Liver (tissue), 10 donors: ENCODE measurements at places on chromosomes 16 and 17. TPM values are rescaled to one million over a fixed set of nuclear protein-coding genes. Genes with fewer than 3 reads are reported as not detected.

- DNase-seq = no peak
Observed at GRCh38 chr17:81960130-81960958, 643 bp downstream of the NOTUM start.

The TNK1 gene
- 3.2 TPM for total RNA-seq

DNA sequence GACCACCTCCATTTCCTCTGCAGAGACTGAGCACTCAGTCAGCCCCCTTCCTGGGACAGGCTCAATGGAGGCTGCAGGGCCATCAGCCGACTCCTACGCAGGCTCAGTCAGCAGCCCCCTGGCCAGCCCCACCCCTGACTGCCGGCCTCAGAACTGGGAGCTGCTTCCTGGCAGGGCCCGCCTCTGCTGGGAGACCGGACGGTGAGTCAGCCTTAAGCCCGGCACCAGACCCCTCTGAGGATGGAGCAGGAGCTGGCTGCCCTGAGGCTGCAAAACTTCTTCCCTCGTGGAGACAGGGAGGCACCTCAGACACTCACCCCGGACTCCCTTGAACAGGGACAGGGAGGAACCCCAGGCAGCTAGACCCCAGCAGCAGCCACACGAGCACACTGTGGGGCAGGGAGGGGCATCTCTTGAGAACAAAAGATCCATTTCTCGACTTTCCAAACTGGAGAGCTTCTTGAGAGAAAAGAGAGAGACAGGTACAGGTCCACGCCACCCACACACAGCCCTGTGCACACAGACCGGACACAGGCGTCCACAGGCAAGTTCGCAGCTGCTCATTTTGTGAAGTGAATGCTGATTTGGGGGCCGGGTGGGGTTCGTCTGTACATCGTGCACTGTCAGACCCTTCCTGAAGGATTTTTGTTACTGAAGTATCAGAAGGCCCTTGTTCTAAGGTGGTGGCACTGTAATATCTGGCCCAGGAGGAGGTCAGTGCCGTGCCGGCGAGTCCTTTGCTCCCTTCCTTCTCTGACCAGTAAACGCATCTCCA lies 1.3 kb upstream of the TUBB3 start:
- DNase-seq = no peak

DNA sequence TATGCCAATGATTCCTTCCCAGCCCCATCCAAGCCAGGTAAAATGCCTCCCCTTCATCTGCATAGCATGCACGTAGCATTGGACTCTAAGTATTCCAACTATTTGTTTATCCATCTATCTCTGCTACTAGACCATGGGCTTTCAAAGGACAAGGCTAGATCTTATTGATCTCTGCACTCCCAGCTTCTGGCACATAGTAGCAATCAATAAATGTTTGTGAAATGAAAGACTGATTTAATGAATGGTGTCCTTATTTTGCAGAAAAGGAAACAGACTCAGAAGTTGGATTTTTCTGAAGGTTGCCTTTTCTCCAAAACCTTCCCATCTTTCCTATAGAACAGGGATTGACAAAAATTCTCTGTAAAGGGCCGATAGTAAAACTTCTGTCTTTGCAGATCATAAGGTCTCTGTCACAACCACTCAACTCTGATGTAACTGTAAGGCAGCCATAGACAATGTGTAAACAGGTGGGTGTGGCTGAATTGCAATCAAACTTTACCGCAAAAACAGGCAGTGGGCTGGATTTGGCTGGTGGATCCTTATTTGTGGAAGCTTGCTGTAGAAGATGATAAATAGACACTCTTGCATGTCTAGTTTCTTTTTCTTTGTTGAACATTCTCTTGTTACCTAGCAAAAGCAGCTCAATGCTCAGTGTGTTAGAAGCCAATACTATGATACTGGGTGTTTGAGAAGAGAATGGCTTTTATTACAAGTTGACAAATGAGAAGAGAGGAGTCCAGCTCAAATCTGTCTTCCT lies 7.6 kb upstream of the CMTR2 start:
- no peak for DNase-seq
